MCF 10A (cell line): ENCODE measurements at places on chromosomes 12 and 14. TPM values are rescaled to one million over a fixed set of nuclear protein-coding genes. Genes with fewer than 3 reads are reported as not detected.

GRCh38 chr12:57527184-57527583, 4.6 kb downstream of the MBD6 start:
- no peak for DNase-seq

DNA sequence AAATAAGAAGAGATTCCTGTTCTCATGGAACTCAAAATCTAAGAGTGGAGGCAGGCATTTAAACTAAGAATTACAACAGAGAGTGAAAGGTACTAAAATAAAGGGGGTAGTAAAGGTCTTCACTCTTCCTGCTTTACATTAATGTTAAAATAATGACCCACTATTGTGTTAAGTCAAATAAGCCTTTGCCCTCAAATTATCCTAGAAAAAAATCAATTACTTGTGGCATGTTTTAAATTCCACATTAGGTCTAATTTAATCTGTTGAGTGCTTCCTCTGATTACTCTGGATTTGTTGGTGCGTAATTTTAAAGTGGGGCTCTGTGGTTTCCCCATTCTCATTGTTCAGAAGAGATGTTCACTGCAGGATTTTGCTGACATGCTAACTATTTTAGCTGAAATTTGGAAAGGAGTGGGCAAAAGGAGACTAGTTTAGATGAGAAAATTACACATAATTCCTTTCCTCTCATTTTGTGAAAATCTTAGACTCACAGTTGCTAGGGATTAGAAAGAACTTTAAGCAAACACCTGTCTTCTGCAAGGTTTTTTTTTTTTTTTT, 35.5 kb downstream of the BTG1 start:
- no peak for DNase-seq

GRCh38 chr14:65239143-65239937, 137.0 kb upstream of the MAX start:
- peak; percentile 82 for DNase-seq

- no peak for DNase-seq
Observed at GRCh38 chr12:71589478-71589881, 74.2 kb downstream of the ZFC3H1 start.

Gene NKX2-1
- total RNA-seq: not detected in 2 replicates

DNA sequence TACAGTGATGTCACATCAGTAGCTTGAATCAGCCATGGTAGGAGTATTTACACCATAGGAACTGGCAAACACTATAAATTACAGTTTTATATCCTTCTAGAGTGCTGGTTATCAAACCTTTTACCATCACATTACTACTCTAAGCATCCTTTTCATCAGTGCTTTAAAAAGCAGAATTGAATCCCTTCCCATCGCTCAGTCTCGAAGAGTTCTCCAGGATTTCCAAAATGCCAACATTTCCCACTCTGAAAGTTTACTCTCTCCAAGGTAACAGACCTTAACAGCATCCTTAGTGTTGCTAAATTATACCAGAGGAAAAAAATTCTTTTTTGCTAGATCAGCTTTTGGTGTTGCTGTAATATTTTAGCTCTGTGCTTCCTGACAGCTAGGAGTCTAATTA, 209.4 kb upstream of the USP15 start:
- no peak for DNase-seq

- no peak for DNase-seq
Observed at GRCh38 chr12:12673296-12673695, 22.7 kb downstream of the GPR19 start.

- DNase-seq: no peak
Observed at GRCh38 chr14:101380940-101381339, 180.4 kb upstream of the DIO3 start.

GRCh38 chr14:75049731-75050201, 1.5 kb downstream of the MLH3 start:
- peak; percentile 47 for DNase-seq

DNA sequence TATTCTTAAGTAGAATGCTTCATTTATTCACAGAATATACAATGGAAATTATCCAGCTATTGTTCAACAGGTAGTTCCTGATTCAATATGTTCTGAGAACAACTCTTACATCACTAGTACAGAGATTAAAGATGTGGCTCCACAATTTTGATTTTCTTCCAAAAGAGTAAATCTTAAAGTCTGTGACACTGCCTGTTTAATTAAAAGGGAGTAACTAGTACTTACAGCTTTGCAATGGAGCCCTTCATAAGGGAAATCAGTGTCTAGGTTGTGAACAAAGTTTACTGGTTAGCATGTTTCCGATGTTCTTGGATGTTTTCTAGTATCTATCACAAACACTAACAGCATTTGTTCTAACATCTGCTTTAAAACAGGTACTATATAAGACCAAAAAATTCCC, 30.8 kb downstream of the MIA2 start:
- peak; percentile 50 for DNase-seq

Gene DEPDC4
- total RNA-seq: 0.52 and 1.4 TPM in 2 replicates

Gene SLC7A7
- 0.61 and 0.98 TPM in 2 replicates for total RNA-seq

Gene SLCO1A2
- not detected in 2 replicates for total RNA-seq

Gene SNAPC1
- 18.4 and 21.0 TPM in 2 replicates for total RNA-seq

DNA sequence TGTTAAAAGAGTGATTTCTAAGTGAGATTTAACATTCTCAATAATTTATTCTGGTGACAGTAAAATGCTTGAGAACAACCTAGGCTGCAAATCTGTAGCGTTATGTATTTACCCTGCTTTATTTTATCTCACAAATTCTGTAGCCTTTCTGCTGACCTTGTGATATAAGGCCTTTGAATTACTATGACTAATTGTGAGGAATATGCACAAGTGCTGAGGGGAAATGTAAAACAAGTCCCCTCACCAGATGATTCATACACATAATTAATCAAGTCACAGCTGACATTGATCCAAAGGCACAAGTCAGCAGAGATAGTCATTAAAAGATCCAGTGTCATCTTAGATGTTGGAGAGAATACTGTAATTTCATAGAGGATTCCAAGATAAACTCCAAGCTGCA, 992.7 kb upstream of the USP15 start:
- no peak for DNase-seq

GRCh38 chr14:23345987-23346692, 6.5 kb downstream of the SLC22A17 start:
- no peak for DNase-seq

Gene SLC7A8
- 1.5 and 2.4 TPM in 2 replicates for total RNA-seq

Gene BDKRB2
- 1.4 and 2.8 TPM in 2 replicates for total RNA-seq

DNA sequence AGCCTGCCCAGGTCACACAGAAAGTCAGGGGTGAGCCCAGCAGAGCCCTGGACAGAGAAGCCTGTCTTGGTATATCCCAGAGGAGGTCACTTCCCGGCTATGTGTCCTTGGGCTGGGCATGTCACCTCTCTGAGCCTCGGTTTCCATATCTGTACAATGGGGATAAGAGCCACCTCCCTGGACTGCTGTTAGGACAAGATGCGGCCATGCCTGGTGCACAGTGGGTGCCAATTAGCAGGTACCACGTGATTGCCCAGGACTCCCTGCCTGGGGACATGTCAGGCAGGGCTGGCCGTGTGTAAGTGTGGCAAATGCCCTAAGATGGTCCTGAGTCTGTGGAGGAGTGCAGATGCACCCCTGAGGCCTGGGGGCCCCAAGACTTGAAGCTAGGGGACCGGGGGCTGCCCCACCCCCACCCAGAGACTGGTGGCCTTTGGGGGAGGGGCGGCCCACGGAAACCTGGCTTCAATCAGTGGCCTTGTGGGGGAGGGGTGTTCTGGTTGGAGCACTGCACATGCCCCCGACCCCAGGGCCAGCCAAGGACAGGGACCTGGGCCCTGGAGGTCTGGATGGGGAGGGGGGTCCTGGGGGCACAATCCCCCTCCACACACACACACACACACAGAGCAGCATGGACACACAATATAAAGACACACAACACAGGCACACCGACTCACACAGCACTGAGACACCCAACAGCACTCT, 878 bp downstream of the TMEM119 start:
- DNase-seq: no peak

- peak; percentile 78 for DNase-seq
Observed at GRCh38 chr12:63955831-63956666, 111.5 kb downstream of the SRGAP1 start.

Gene AQP5
- total RNA-seq: not detected in 2 replicates

GRCh38 chr14:101369916-101370592, 191.2 kb upstream of the DIO3 start:
- DNase-seq: no peak

- DNase-seq: peak; percentile 92
Observed at GRCh38 chr12:108630481-108631207, 3.0 kb downstream of the SELPLG start.

GRCh38 chr14:104374718-104375080, 204.9 kb upstream of the C14orf180 start:
- no peak for DNase-seq

GRCh38 chr14:96484399-96484798, 17.8 kb upstream of the PAPOLA start:
- no peak for DNase-seq

GRCh38 chr12:82029936-82030335, 270.8 kb upstream of the PPFIA2 start:
- no peak for DNase-seq

Gene CMKLR1
- 0.12 and 0.25 TPM in 2 replicates for total RNA-seq

DNA sequence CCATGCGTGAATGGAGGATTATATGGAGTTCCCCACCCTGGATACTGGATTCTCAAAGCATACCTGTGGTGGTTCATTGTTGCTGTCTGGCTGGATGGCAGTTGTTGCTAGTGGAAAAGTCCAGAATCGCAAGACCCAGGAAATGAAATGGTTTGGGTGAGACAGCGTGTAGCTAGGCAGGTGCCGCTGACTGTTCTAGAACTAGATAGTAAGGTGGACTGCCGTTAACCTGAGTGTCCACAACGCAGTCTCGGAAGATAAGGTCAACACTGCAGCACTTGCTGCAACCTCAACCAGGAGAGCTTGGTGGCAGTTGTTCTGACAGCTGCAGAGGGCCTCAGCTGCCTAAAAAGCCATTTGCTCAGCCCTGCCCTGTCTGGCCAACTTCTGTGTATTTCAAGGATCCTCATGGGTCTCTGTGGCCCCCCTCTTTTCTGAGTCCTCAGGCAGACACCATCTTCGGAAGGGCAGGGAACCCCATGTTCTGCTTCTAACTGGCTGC, 15.5 kb upstream of the IRF2BPL start:
- no peak for DNase-seq

DNA sequence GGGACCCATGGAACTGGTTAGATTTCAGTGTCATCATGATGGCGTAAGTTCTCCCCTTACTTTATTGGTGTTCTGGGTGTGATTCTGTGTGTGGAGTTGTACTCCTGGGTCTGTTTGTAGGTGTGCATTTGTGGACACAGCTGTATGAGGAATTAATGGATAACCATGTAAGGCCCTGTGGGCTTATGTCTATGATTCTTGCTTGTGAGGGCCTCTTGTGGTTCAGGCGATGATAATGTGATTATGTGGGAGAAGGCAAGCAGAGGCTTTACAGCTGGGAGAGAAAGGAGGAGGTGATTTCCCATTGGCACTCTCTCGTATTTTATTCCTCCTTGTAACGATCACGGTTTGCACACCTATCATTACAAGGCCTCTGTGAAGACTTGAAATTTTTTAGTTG, 96.1 kb downstream of the SCN8A start:
- DNase-seq: no peak

DNA sequence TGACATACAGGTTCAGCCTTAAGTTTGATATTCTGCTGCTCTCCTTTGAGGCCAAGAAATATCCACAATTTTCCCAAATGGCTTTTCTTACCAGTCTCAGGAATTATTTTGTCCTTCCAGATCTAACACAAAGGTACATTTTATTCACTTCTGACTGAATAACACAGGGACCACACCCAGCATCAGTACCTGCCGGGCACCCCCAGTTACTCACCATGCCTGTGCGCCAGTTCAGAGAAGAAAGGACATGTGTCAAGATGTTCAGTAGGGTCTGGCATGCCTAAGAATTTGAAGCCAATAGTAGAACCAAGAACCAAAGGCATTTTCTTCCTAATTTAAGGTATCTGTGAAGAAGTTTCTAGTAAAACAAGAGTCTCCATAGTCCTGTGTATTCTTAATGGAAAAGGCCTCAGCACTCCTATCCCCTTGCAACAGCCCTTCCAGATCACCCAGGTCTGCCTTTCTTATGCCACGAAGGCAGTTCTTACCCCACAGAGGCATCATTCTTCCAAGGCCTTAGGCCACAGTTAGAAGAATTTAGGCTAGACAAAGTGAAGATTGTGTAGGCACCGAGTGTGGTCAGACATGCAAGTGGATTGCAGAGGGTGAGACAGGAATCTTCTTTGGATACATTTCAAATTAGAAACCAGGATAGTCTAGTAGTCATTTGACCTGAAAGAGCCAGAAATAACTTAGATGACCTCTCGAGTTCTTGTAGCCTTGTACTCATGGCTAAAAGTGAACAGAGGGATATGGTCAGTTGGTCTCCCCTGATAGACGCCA, 140.1 kb upstream of the HIF1A start:
- DNase-seq: no peak

GRCh38 chr14:106605548-106606448, 1079.4 kb downstream of the TMEM121 start:
- DNase-seq: peak; percentile 40
